ENCODE measurements at places on chromosomes 6 and 20.

DNA sequence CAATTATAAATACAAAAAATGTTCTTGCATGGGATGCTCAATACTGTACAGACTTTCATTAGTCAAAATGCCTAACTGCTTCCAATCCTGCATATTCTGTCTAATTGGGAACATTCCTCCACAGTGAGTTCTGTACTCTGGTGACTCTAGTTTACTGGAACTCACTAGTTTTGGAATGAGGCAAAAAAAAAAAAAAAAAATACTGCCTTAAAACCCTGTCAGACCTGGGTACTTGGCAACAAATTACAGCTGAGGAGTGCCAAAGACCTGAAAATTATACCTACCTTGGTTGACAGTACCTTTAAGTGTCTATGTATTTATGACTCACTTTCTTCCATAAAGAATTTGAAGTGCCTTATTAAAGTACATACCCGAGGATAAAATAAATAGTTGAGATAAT is 276.7 kb downstream of the FARS2 start:
- DNase-seq = no peak

DNA sequence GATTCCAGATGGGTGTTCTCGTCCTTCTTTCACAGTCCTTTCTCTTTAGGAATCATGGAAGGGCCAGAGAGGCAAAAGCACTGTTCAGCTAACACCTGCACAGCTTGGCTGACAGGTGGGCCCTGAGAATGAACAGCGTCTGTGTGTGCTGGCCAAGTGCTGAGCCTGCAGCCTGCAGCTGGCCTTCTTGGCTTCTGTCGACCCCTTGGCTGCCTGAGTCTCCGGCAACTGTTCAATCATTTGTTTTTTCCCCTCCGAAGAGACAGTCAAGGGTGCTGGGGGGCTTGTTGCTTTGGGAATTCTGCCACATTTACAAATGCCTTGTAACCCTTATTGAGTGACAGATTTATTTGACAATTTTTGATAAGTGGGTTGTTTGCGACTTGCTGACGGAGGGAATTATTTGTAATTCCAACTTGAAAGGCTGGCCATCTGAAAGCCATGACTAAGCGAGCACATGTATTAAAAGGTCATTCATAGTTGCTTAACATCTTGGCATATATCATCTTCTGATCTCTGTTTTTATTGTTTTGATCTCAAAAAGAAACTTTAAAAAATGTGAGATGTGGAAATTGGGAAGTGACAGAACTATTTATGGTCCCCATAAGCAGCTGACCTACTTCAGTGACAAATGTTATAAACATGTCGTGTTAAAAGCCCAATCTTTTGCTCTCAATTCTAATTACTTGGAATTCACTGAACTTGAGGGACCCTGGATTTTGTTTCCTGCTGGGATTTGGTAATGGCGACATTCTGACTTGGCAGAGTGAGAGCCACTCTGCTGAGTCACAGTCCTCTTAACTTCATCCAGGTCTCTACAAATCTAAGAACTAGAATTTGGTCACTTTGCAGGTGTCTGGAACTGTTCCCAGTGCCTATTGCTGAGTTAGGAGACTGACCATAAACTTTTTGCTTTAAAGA is 41.9 kb upstream of the FERMT1 start:
- no peak for DNase-seq

DNA sequence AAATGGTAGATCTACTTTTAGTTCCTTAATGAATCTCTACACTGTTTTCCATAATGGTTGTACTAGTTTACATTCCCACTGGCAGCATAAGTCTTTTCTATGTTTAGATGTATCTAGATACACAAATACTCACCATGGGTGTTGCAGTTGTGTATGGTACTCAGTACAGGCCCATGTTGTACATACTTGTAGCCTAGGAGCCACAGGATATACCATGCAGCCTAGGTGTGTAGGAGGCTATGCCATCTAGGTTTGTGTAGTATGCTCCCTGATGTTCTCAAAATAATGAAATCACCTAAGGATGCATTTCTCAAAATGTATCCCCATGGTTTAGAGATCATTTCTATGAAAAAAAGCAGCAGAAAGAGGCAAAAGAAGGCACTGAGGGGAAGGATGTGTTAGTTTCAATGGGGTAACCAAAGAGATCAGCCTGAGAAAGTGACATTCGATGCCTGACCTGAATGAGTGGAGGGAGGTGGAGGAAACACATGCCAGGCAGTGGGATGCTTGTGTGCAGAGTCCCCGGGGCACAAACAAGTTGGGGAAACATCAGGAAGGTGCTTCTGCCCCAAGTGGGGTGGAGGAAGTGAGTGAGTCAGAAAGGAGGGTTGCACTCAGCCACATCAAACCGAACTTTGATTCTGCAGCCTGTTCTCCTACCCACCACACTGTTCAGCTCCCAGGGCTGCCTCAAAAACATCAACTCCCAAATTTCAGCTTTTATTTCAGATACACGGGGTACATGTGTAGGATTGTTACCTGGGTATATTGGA is 191.2 kb downstream of the ZNF217 start:
- DNase-seq = peak; percentile 10

- DNase-seq = no peak
Measured at GRCh38 chr6:134425513-134425912, 107.6 kb upstream of the SGK1 start.

DNA sequence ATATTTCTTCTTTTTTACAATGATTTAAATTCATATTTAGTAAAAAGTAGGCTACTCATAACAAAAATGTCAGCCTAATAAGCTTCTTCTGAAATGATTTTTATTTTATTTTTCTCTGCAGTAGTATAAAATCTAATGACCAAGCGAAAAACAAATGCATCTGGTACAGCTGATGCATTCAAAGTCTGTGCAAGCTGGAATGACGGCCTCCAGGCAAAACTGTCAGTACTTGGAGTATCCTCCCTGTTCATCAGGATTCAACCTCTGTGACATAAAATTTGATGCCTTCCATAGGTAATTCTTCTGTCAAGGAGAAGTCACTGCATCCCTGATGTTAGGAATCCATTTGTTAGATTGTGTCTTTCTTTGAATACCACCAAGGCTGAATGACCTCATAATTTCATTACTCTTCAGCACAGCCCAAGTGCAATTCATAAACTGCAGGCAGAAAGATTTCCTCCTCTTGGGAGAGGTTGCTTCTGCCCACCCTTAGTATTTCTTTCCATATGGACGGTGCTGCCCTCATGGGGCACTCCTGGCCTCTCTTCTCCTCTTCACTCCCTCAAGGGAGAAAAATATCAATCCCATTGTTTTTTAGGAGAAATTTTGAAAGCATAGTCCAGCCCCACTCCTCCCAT is 146.4 kb upstream of the STXBP5 start:
- DNase-seq = no peak

DNA sequence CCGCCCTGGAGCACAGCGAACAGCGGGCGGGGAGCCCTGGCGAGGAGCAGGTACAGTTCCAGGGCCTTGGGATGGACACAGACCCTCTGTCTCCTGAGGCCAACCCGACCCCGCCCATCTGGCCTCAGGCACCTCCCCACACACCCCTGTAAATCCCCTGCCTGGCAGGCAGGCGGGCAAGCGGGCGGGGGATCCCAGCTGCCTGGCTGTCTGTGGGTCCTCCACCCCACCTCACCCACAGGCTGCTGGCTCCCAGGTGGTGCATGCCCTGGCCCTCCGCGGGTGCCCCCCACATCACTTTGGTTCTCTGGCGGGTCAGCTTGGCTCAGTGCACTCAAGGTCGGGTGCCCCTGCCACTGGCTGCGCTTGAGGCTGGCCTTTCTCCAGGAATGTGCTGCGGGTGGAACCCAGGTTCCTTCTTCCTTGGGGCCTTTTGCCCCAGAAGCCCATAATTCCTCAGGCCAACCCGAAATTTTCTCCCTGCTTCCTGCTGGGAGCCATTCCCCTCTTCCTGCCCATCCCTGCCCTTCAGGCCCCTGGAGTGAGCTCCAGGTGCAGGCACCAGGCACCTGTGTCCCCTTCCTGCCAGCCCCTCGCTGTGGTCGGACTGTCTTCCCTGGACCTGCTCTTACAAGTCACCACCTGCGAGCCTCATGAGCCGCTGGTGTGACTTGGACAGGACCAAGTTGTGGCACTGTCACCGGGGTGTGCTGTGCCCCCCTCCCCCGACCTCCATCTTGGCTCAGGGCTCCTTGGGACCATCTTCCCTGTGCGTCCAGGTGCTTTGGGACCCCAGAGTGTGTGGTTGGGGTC is 5.3 kb upstream of the TNFRSF6B start:
- DNase-seq = no peak

GRCh38 chr20:59939879-59940128 is 301 bp downstream of the PPP1R3D start:
- no peak for DNase-seq
